Ovary (tissue), 10 donors: ENCODE measurements at places on chromosomes 6 and 20. TPM values are rescaled to one million over a fixed set of nuclear protein-coding genes. Genes with fewer than 3 reads are reported as not detected.

GRCh38 chr6:47437592-47437991 lies 40.0 kb upstream of the CD2AP start:
- DNase-seq: no peak

- peak; percentile 72 for DNase-seq
These were observed 23.8 kb upstream of the FAM50B start for GRCh38 chr6:3825331-3825831.

DNA sequence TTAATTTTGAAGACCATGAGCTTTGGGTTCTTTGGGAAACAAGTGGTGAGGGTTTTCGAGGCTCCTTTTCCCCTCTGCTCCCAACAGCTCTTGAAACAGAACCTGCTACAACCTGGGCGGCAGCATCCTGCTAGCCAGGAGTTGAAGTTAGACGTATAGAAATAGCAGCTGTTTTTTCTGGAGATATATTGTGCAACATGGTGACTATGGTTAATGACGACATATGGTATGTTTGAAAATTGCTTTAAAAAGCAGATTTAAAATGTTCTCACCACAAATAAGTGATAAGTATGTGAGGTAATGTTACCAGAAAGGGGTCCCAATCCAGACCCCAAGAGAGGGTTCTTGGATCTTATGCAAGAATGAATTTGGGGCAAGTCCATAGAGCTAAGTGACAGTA lies 138.9 kb downstream of the PDE7B start:
- DNase-seq: no peak

GRCh38 chr20:58308680-58309527 lies 611 bp upstream of the RAB22A start:
- peak; percentile 81 for DNase-seq

GRCh38 chr6:2158596-2159271 lies 86.7 kb downstream of the GMDS start:
- DNase-seq: no peak

DNA sequence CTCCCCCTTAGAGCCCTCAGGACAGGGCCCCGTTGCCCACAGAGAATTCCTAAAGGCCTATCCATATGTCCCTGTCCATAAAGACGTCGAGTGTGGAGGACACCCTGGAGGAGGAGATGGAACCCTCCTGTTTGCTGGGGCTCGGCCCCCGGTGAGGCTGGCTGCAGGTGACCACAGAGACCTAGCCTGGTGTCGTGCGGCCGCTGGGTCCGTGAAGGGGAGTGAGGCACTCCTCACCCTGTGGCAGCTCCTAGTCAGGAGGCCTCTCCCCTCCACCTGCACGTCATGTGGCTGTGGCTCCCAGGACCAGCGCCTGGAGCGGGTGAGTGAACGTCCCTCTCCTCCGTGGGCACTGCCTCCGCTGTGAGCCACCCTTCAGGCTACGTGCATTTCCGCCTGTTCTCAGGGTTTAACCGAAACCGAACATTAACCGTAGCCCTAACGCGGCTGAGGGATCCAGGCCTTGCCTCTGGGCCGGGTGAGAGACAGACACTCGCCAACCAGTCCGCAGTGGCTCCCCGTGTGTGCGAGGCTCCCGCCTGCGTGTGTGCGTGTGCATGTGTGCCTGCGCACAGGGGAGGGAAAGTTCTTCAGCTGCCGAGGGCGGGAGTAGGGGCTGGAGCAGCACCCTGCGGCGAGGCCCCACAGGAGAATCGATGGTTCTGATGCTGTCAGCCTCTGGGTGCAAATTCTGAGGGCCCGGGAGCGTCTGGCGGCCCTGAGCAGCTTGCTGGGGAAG lies 5.9 kb upstream of the TCEA2 start:
- no peak for DNase-seq

DNA sequence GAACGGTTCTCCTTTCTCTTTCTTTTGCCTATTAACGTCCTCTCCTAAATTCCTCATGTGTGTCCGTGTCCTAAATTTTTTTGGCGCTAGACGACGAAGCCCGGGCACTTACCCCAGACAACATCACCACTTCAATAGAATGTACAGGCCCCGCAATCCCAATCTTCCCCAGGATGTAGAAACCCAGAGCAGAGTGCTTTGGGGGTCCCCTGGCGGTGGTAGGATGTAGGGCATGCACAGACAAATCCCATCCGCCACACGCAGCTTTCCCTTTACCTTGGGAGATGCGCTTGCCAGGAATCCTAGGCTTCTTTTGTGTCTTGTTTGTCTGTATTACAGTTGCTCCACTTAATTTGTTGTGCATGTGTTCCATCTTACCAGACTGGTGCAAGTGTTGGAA lies 417.3 kb upstream of the ARID1B start:
- no peak for DNase-seq

GRCh38 chr6:107769053-107769658 lies 55.0 kb downstream of the SCML4 start:
- no peak for DNase-seq

DNA sequence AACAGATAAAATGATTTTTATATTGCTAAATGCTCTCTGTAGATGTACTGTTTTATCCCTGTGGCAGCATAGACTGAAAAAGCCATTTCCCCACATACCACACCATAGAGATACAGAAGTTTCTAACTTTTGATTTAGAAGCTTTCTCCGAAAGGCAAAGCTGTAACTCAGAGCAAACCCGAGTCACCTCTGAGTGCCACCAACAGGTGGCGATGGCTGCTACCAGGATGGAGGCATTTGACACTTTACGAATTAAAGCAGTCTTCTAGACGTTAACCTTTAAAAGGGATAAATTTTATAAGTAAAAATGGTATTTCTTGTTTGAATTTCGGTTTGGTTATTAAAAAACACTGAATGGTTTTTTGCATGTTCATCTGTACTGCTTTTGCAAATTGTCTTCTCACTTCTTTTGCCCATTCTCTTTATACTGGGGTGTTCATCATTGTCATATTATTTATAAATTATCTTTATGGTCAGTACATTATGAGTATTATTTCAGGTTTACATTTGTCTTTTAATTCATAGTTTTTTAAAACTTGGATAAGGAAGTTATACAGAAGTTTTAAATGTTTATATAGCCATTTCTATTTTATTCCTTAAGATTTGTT lies 201.0 kb upstream of the CEP162 start:
- no peak for DNase-seq

DNA sequence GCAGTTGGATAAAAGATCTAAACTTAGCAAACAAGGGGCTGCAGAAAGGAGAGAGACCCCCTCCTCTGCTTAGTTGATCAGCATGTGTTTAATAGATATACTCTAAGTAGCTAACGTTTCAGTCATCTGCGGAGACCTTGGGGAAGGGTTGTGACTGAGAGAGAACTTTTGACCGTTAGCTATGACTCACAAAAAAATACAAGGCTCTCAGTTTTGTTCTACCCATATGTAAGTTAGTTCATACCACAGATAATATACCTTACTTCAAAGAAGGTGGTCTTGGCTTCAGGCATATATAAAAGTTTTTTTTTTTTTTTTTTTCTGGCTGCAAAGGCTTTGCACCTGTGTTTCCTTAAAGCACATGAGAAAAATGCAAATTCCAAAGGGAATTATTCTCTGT lies 258.9 kb downstream of the GJA1 start:
- DNase-seq: no peak

- DNase-seq: peak; percentile 76
These were observed 577 bp downstream of the LSM14B start for GRCh38 chr20:62122654-62123449.

- DNase-seq: no peak
These were observed 358.2 kb downstream of the CD109 start for GRCh38 chr6:74054190-74054589.

DNA sequence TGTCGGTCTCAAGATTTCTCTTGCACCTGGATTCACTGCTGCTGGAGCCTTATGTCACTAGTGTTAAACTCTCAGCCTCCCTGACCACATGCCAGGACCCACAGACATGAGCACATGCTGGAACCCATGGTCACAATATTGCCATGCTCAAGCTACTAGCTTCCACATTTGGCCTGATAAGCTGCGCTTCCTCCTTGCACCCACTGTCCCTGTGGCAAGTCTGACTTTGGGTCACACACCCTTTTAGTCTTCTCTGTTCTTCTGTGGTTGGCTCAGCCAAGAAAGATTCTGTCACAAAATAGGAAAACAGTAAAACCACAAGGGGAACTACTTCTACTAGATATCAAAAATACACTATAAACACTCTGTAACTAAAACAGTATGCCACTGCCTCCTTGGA lies 68.9 kb upstream of the HDAC2 start:
- DNase-seq: no peak

DNA sequence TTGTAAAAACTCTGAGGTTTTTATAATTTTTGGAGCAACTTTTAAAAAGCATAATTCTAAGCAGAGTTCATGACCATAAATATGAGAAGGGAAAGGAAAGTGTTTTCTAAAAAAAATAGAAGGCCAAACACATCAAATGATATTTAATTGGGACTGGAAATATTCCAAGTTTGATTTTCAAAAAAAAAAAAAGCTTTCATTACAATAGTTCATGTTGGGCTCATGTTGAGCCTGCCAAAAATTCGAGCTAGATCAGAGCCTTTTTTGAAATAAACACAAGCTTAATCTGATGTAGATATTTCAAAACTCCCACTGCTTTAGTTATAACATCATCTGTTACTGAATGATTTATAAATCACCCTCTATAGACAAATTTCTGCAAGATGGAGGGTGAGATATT lies 163.4 kb upstream of the DEFB112 start:
- DNase-seq: no peak

DNA sequence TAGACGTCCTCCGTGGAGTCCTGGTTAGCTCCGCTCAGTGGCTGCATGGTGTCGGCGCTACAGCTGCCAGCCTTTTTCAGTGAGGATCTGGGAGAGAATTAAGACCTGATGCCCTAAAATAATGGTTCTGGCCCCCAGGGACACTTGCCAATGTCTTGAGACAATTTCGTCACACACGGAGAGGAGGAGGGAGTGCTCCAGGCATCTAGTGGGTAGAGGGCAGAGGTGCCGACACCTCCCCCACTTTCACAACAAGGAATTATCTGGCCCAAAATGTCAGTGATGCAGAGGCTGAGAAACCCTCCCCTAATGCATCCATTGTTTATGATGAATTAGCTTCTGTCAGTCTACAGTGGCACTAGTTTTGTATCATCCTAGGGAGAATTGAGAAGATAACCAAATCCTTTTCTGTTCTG lies 24.4 kb downstream of the TMEM181 start:
- no peak for DNase-seq

- DNase-seq: no peak
These were observed 420.1 kb upstream of the SLC35B3 start for GRCh38 chr6:8855411-8855810.

DNA sequence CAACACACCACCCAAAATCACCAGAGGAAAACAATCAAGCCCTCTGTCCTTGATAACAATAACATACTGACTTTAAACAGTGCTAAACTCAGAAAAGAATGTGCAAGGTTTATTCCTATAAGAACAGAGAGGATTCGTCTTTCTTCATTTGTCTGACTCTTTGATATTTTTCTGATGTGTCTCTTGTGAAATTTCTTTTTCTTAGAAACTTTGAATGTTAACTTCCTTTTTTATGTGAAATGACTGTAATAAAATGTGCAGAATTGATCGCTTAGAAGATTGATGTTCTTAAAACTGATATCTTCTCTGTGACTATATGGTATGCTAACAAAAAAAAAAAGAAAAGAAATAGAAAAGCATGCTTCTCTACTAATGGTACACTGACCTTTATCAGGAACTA lies 947.4 kb upstream of the CITED2 start:
- DNase-seq: no peak

DNA sequence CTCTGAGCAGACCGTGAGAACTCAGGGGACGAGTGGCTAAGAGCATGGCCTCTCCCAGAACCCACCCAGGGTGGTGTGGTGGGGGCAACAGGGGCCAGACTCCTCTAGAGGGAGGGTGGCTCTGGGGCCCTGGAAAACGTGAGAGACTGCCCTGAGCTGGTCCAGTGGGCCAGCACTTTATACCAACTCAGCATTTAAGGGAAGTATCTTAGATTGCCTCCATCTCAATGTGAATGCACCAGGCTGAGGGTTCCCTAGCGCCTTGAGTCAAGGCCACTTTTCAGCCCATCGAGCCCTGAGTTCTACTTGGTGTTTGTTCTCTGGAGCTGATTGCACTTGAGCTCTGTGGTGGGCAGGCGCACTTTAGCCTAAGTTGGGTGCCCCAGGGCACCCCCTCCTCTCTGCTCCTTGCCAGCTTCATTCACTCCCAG lies 42.0 kb upstream of the IRF4 start:
- no peak for DNase-seq

DNA sequence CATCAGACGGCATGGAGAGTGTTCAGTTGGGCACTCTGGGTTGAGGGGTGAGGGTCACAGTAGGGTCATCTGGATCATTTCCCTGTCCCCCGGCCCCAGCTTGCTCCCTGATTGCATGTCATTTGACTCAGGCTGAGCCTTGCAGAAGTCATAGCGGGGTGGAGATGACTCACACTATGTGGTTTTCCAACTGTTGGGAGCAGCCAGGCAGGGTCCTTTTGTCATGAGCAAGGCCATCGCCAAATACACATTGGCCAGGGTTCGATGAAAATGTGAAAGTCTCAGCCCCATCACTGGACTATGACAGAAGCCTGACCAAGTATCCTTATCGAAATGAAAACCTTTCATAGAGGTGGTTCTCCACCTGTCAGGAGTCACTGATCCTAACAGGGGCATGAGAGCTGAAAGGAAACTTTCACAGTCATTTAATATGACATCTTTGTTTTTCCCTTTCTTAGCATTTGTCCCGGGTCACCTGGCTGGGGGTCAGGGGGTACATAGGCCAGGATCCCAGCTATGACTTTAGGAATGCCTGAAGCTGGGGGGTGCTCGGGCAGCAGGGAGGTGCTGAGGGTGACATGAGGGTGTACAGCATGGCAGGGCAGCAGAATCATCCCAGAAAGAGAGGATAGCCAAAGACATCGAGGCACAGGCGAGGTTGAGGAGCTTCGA lies 70.2 kb upstream of the CD93 start:
- DNase-seq: no peak

DNA sequence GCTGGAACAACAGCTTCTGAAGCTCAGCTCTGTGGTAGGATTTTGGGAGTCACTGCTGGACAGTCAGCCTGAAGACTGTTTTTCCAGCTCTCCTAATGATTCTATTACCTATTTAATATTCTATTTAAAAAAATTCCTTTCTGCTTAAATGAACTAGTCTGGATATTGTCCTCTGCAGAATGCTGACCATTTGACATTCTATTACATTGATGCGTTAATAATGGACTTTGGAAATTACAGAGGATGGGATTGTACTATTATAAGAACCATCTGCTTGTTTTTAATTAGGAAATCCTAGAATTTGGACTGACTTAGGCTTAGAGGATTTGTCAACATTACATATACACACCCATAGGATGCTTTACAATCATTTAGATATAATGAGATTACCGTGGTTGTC lies 19.7 kb downstream of the LRP11 start:
- no peak for DNase-seq

GRCh38 chr6:74939151-74939708 lies 266.6 kb downstream of the COL12A1 start:
- DNase-seq: no peak

THBD gene
- 4.8 TPM for total RNA-seq

HLA-B gene
- total RNA-seq: 439 TPM

TEAD3 gene
- 38.6 TPM for total RNA-seq

NR2E1 gene
- total RNA-seq: not detected

EPB41L2 gene
- total RNA-seq: 113 TPM

KIF13A gene
- 44.4 TPM for total RNA-seq

SCP2D1 gene
- total RNA-seq: not detected

HSP90AB1 gene
- total RNA-seq: 1,022 TPM

SOBP gene
- 30.2 TPM for total RNA-seq

PM20D2 gene
- total RNA-seq: 30.2 TPM

TRIM10 gene
- total RNA-seq: not detected

LHFPL5 gene
- total RNA-seq: not detected
